Omental fat pad (tissue), 4 donors: ENCODE measurements at places on chromosomes 13 and 19. TPM values are rescaled to one million over a fixed set of nuclear protein-coding genes. Genes with fewer than 3 reads are reported as not detected.

Gene ZSCAN4
- total RNA-seq: not detected

Gene OVOL3
- not detected for total RNA-seq

Gene ZNF557
- total RNA-seq: 8.8 TPM

Gene HIPK4
- total RNA-seq: 0.24 TPM

Gene MISP3
- total RNA-seq: 2.8 TPM

Gene SAMD1
- 22.5 TPM for total RNA-seq

Gene ZNF738
- 3.7 TPM for total RNA-seq

Gene CGB5
- not detected for total RNA-seq

Gene MBD3L3
- not detected for total RNA-seq

Gene KANK3
- total RNA-seq: 48.7 TPM

Gene SLAIN1
- 5.8 TPM for total RNA-seq

Gene NHLRC3
- 23.9 TPM for total RNA-seq

Gene ATP4A
- not detected for total RNA-seq

Gene GNG8
- total RNA-seq: not detected

Gene ZNF628
- total RNA-seq: 6.4 TPM

Gene CGB8
- not detected for total RNA-seq

Gene IGSF23
- not detected for total RNA-seq

Gene GRIN3B
- not detected for total RNA-seq

Gene CEACAM4
- total RNA-seq: 2.6 TPM

Gene PTH2
- total RNA-seq: not detected

Gene CYP4F2
- not detected for total RNA-seq

Gene FGF9
- total RNA-seq: 5.3 TPM

Gene ZNF227
- 14.3 TPM for total RNA-seq

Gene LRRC25
- 37.2 TPM for total RNA-seq

Gene PABPC3
- total RNA-seq: not detected
